ENCODE measurements at places on chromosomes 13 and 19.

DNA sequence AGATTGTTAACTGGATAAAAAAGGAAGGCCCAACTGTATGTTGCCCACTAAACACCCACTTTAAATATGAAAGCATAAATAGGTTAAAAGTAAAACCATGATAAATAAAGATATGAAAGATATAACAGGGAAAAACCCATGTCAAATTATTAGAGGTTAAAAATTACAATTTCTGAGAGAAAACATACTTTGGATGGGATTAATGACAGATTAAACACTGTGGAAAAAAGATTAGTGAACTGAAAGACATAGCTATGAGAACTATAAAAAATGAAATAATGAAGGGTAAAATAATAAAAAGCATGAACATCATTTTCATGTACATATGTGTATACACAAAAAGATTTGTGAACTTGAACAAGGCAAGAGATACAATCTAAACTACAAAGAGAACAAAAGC lies 2.2 kb upstream of the ZNF577 start:
- no peak for DNase-seq

- no peak for DNase-seq
Measured at GRCh38 chr13:50320271-50320862, 305.1 kb downstream of the KCNRG start.

DNA sequence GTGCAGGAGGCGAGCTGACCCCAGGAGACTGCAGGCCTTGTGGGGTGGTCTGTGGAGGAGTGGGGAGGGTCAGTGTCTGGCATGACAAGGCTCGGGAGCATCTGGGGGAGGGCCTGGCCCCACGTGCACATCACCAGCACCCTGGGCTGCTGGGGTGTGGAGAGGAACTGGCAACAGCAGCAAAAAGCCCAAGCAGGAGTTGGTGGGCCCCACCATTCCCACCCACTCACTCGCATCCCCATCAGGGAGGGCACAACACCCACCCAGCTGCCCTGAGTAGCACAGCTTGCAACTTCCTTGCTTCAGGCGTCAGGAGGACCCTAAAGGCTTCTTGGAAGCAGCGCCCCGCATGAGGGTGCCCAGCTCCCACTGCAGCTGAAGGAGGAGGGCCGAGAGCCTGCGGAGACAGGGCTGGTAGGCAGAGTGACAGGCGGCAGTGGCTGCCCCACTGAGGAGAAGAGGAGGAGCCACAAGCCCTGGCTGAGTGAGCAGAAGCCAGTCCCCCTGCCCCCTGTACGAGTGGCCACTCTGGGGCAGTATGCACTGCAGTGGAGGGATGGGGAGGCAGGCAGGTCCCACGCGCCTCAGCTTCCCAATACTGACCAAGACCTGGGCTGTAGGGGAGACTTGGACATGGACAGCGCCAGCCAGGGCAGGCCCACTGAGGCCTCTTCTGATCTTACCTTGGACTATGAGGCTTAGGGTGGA lies 26.5 kb downstream of the ELL start:
- DNase-seq, result peak; percentile 43

GRCh38 chr13:42653679-42654078 lies 79.7 kb downstream of the TNFSF11 start:
- DNase-seq, result no peak

GRCh38 chr19:32647361-32647760 lies 27.6 kb downstream of the ANKRD27 start:
- DNase-seq, result no peak

DNA sequence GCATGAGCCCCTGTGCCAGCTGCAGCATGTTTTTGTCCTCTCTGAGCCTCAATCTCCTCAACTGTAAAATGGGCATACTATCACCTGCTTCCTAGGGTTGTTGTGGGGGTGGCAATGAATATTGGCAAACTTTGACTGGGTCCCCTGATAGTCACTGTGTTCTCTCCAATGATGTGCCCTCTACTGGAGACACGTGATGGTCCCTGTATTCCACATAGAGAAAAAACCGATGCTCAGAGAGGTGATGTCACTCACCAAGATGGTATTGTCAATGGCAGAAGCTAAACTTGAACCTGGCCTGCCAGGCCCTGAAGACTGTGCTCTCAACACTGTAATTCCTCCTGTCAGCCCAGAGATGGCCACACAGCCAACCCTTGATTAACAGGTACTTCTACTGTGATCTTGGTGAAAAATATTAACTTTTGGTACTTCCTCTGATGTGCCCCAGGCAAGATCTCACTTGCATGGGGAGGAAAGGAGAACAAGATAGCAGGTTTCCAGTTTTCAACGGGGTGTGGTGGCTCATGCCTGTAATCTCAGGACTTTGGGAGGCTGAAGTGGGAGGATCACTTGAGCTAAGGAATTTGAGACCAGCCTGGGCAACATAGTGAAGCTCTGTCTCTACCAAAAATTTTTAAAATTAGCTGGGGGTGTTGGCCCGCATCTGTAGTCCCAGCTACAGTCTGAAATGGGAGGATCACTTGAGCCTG lies 3.6 kb downstream of the CEACAM20 start:
- DNase-seq, result no peak

DNA sequence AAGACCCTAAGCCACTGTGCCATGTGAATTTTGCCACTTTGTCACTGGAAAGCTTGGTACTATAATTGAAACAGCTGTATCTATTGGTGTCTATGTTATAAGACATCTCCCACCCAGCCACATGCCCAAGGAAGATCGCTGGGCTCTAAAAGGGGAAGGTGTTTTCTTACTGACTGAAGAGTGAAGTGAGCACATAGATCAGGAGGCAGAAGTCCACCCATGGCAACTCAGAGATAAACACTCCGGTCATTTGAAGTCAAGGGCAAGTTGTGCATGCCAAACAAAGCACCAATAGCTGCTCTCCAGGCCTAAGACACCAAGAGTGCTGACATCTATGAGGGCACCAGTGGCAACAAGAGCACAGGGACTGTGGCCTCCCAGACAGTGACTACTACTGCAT lies 153.8 kb downstream of the KCTD12 start:
- no peak for DNase-seq

DNA sequence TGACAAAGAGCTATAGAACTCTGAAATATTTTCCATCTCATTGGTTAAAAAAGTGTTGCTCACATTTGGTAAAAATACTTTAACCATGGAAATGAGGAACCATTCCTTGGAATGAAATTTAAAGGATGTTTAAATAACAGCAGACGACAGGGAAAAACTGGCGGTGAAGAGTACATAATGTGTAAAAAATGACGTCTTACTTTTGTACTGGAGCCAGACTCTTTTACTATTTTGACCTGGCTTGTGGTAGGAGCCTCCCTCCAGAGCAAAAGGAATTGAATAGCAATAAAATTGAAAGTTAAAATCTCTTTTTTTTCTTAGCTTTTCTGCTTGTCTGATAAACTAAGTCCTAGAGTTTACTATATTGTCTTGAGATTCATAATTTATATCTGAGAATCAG lies 426.2 kb upstream of the KLHL1 start:
- no peak for DNase-seq

GRCh38 chr19:23519031-23519430 lies 123.8 kb upstream of the ZNF91 start:
- no peak for DNase-seq

DNA sequence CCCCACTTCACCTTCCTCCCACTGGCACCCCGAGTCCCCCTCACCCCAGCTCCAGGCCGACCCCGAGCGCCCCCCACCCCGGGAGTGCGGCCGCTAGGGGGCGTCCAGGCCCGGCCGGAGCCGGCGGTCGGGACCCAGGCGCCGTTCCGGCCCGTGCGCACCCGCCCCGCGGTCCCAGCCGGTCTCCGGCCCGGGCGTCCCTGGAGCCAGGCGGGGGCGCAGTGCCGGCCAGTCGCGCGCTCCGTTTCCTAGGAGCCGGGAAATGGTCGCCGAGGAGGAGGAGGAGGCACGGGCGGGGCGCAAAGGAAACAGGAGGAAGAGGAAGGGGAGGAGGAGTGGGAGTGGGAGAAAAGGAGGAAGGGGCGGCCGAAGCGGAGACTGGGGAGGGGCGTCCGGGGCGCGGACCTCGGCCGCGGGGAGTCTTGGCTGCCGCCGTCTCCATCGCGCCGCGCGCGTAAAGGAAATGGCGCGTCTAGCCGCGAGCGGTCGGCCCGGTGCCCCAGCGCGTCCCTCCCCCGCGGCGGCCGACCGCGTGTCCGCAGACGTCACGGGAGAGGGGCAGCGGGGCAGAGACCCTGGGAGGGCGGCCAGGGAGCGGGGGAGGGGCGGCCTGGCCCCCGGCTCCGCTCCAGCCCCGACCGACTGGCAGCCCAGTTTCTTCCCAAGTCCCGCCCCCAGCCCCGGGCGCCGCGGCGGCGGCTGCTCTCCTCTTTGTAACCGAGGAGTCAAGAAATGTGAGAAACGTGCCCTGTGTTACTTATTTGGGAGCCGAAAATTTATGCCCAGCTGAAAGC lies 1.1 kb upstream of the KCTD15 start:
- peak; percentile 88 for DNase-seq

DNA sequence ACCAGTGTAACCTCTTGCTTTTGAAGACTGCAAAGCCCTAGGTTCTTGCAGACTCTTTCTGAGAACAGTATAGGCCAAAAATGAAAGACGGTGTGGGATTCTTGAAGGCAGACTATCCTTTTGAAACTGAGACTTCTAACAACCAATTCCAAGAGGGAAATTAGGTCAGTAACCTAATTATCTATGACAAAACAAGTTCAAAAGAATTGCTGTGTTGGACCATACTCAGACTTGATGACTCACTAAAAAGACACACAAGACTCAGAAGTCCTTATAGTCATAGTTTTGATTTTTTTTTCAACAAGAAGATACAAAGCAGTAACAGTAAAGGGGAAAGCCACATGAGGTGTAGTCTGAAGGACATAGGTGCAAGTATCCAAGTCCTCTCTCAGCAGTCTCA lies 624.0 kb upstream of the GPC6 start:
- no peak for DNase-seq

- peak; percentile 80 for DNase-seq
Measured at GRCh38 chr19:11125994-11126685, 29.4 kb downstream of the SPC24 start.

DNA sequence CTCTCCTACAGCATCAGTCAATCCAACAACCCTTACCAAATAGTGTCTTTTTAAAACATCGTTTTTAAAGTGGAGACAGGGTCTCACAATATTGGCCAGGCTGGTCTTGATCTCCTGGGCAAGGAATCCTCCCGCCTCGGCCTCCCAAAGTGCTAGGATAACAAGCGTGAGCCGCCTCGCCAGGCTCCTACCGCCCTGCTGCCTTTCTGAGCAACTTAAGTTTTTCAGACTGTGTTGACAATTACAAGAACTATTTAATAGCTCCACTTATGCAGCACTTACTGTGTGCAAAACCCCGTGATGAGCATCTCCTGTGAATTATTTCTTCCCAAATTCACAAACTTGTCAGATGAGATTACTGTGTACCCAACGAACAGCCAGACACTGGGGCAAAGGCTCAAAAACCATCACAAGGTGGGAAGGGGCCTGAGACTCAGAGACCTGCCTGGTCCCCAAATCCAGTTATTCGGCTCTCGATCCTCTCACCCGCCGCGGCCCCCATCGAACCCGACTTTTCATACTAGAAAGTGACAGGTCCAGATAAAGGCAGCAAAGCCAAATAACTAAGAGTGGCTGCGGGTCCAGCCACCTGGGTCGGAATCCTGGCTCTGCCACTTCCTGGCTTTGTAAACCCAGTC lies 581 bp downstream of the RPL18 start:
- no peak for DNase-seq

- DNase-seq, result no peak
Measured at GRCh38 chr13:38941353-38941945, 49.2 kb downstream of the STOML3 start.

DNA sequence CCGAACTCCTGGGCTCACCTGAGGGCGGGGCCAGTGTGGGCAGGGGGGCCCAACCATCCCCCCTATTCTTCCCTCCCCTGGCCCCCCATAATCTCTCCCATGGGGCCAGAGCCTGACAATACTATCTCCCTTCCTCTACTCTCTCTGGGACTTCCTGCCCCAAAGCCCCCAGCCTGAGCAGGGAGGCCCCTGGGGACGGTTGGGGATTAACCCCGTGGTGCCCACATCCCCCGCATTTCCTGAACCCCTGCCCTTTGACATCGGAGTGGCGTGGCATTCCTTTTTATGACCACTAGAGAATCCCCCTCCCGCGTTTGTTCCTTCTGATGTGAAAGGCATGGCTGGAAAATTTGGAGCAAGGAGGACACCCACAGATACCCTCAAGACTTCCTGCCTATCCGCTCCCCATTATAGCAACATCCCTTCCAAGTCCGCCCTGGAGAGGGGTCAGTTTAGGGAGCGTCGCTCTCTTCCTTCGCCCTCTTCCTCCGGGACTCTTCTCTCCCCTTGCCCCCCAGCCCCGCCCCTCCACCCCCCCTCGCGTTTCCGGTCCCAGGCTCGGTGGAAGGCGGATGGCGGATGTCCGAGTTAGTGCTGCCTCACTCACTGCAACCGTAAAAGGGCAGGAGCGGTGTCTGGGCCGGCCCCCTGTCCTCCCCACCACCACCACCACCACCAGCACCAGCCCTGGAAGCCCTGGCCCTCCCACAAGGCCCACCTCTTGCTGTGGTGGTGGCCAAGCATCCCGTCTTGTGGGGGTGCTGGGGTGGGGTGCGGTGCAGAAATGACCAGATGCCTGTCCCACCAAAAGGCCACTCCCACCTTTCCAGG lies 1.8 kb downstream of the VASP start:
- DNase-seq, result peak; percentile 88

- DNase-seq, result no peak
Measured at GRCh38 chr13:95246292-95247082, 54.8 kb downstream of the ABCC4 start.

- no peak for DNase-seq
Measured at GRCh38 chr19:58468216-58468839, 1.4 kb downstream of the ZNF324 start.

- peak; percentile 62 for DNase-seq
Measured at GRCh38 chr19:45311621-45312020, 11.1 kb downstream of the CKM start.

DNA sequence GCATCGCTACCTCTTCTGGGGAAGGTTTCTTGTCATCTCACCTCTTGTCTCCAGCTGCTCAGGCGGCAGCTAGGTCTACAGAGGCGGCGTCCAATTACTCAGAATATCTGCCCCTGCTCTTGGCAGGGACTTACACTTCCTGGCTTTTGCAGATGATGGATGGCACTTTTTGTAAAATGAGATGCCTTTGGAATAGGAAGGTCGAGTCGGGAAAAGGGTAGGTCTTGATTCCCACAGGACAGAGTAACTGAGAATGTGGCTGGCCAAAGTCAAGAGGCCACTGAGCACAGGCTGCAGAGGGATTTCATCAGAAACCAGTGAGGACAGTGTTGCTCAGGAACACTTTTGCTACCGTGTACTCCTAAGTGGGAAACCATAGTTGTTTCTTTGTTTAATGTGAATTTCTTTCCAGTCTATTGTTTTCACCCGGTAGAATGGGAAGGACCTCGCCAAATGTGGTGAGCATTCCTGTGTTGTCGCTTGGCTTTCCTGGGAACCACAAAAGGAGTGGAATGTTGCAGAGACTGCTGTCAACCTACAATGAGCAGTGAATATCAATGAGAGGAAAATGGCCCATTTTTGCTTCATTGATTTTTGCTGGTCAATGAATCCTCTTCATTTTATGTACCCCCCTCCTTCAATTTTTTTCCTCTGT lies 383.7 kb downstream of the HS6ST3 start:
- no peak for DNase-seq

All from H9 (cell line).